ENCODE measurements at places on chromosomes 4 and X.

- DNase-seq = no peak
These were observed 219.0 kb upstream of the CPEB2 start for GRCh38 chr4:14783011-14783877.

- DNase-seq = peak; percentile 60
These were observed 70.7 kb upstream of the DCLK2 start for GRCh38 chr4:150007512-150007911.

DNA sequence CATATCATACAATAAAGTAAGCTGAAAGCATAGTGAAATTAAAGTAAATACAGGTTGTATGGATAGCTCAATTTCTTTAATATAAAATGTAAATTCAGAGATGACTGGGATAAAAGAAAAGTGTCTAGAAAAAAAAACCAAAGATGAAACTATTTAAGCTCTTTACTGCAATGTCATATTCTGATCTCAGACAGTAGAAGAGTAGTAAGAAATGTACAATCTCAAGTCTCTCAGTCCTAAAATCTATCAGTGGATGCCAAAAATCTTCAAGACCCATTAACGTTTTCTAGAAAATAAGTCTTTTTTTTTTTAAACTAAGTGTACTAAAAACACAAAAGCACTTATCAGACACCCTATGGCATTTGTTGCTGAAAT is 13.8 kb downstream of the MGARP start:
- no peak for DNase-seq

DNA sequence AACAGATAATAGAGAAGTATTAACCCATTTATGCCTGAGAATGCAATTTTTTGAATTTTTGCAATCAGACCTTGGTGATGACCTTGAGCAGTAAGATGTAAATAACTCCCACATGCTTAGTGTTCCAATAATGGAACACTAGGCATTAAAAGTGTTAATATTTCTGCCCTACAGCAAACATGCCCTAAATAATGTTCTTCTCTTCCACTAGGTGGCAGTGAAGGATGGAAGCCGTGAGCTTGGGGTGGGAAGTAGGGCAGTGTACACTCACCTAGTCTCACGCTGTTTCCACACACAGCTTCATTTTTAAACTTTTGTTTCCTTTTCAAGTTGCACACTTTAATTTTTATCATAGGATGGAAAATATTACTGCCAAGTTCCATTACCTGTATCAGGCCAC is 613.1 kb upstream of the HS3ST1 start:
- no peak for DNase-seq

DNA sequence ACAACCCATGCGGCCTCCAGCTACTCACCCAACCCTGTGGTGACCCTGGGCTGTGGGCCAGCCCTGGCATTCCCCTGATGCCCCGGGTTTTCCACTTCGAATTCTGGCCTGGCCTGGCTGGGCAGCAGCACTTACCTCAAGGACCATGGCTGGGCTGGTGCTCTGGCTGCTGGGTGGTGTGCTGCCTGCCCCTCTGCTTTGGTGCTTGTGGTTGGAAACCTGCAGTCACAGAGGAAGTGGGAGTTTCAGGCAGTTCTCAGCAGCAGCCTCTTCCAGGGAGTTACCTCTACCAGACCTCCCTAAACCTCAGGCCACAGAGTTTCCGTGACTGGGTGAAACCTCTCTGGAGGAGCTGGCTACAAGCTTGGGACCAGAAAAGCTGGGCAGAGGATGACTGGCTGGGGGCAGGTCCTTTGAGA is at the start of gene CXCR3:
Gene CXCR3 (minus strand): TSS at position 209 of the 419 bp plus-strand sequence. CDS start 62 bp downstream, at position 147.
- DNase-seq = no peak

GRCh38 chr4:14257903-14258302 is 630.4 kb upstream of the BOD1L1 start:
- no peak for DNase-seq

- no peak for DNase-seq
These were observed 193.4 kb upstream of the NWD2 start for GRCh38 chr4:37051111-37051510.

- DNase-seq = no peak
These were observed 5.9 kb downstream of the HGFAC start for GRCh38 chr4:3447431-3448395.

- no peak for DNase-seq
These were observed 160.4 kb upstream of the GPR101 start for GRCh38 chrX:137194164-137194563.

- DNase-seq = no peak
These were observed 15.2 kb upstream of the RUFY3 start for GRCh38 chr4:70706516-70706915.

GRCh38 chr4:998096-998691 is 5.0 kb upstream of the SLC26A1 start:
- no peak for DNase-seq

GRCh38 chr4:32884198-32884597 is 2164.0 kb downstream of the PCDH7 start:
- peak; percentile 20 for DNase-seq

DNA sequence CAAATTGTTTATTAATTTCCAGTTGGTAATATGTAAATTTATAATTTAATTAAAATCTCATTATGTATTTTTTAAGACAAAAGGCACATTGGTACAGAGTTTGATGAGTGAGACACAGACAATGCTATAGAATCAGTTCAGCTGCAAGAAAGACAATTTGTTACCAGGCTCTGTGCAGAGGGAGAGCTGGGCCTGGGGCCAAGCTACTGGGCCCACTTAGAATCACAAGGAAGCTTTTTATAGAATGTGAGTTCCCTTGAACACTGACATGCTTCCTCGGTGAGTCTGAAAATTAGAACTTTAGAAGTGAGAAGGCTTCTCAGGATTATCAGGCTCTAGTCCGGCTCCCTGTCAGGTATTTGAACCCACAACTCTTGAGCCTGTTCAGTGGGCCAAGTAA is 129.0 kb downstream of the AFF2 start:
- no peak for DNase-seq

DNA sequence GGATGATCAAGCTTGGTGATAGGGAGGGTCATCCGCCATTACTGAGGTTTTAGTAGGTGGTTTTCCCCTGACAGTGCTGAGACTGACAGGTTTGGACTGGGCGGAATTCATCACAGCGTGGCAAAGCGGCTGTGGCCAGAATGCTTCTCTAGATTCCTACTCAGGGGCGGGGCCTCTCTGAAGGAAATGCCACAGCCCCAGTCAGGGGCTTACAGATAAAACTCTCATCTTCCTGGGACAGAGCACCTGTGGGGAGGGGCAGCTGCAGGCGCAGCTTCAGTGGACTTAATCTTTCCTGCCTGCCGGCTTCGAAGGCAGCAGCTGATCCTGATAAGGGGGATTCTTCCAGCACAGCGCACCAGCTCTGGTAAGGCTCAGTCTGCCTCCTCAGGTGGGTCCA is 316.7 kb downstream of the RPA4 start:
- DNase-seq = no peak

DNA sequence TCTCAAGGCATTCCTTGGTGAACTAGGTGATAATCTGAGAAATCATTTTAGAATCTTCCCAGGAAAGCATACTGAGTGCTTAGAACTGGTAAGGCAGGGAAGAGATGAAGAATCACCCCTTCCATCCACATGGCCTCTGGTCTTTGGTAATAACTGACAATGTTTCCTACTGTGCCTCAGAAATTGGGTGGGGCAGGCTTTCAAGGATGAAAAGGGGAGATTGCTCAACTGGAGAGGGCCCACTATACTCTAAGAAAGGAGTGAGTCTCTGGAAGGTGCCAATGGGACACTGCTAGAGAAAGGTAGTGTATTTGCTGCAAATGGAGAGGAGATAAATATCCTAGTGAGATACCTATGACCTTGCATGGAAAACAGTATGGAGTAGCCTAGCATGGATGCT is 135.0 kb upstream of the SCML1 start:
- no peak for DNase-seq

- no peak for DNase-seq
These were observed 34.5 kb downstream of the TNIP2 start for GRCh38 chr4:2721586-2721985.

- DNase-seq = peak; percentile 29
These were observed 106.3 kb upstream of the MID1 start for GRCh38 chrX:10726647-10727046.

GRCh38 chr4:112704991-112705845 is 68.3 kb downstream of the LARP7 start:
- DNase-seq = peak; percentile 27

- peak; percentile 16 for DNase-seq
These were observed 28.4 kb upstream of the TNIP3 start for GRCh38 chr4:121192480-121192879.
